ENCODE measurements at places on chromosomes 13 and 19.

GRCh38 chr19:1046836-1047695, 7.2 kb downstream of the ABCA7 start:
- peaks cover 10% of the 10 kb centered on the region for H3K4me1 ChIP-seq
- H3K27ac ChIP-seq: no peak overlapping the region
- H3K4me3 ChIP-seq: no peak overlapping the region
- H3K36me3 ChIP-seq: peaks cover 2% of the 10 kb centered on the region

GRCh38 chr13:48151363-48152161, 56.7 kb upstream of the MED4 start:
- H3K36me3 ChIP-seq: no peaks in the 10 kb centered on the region
- peak; percentile 53 for DNase-seq
- no peaks in the 10 kb centered on the region for H3K27me3 ChIP-seq
- no peaks in the 10 kb centered on the region for H3K4me1 ChIP-seq

- H3K27me3 ChIP-seq: no peaks in the 10 kb centered on the region
- H3K4me1 ChIP-seq: peaks cover 3% of the 10 kb centered on the region
- no peak overlapping the region for H3K27ac ChIP-seq
- no peak for DNase-seq
- no peak overlapping the region for H3K4me3 ChIP-seq
- no peaks in the 10 kb centered on the region for H3K36me3 ChIP-seq
These were observed 17.9 kb downstream of the RCBTB1 start for GRCh38 chr13:49567491-49567890.

DNA sequence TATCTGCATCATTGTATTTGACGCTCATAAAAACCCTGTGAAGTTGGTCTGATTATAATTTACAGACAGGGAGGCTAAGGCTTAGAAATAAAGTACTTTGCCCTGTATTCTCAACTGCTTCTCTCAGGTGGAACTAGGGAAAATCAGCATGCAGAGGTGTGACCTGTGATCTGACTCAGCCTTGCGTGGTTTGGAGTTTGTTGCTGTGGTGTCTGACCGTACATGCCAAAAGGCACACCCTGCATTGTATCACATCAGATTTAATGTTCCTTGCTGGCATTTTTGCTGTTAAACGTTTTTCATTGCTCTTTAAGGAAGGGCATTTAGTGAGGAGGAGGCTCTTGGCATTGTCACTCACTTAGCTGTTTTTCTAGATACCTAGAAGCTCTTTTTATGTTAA, 58.8 kb upstream of the C1QTNF9B start:
- H3K4me1 ChIP-seq: peaks cover 3% of the 10 kb centered on the region
- DNase-seq: peak; percentile 85
- peaks cover 2% of the 10 kb centered on the region for H3K27me3 ChIP-seq
- H3K36me3 ChIP-seq: no peaks in the 10 kb centered on the region
- no peak overlapping the region for H3K27ac ChIP-seq

DNA sequence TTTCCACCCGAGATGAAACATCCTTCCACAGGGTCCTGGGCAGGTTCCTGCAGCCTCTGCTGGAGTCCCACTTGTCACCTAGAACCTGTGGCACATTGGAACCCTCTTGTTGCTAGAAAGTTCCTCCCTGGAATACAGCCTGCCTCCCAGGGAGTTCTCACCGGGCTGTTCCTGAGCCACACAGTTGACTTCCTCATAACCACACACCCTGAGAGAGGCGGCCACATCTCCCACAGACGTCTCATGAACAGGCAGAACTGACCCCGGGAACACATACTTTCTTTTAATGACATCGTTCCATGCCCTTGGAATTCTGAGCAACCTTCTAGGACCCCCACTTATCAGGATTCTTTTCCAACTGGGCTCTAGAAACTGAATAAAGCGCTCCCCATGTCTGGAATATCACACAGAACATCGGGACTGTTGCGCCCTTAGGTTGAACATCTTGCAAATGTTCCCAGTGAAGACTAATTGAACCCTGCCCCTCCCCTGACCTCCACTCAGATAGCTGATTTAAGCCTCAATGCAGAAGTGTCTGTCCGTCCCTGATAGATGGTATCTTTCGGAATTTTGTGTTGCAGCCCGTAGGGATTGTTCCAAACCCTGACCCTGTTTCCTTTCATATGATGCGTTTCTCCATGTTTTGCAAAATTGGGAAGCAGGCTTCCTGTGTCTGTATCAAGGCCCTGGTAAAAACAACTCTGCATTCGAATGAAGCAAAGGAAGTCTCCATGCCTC, 91.1 kb downstream of the RAB20 start:
- peaks cover 3% of the 10 kb centered on the region for H3K4me1 ChIP-seq
- H3K27me3 ChIP-seq: no peaks in the 10 kb centered on the region
- DNase-seq: no peak
- H3K4me3 ChIP-seq: no peak overlapping the region
- peaks cover 12% of the 10 kb centered on the region for H3K36me3 ChIP-seq
- H3K27ac ChIP-seq: no peak overlapping the region

- no peaks in the 10 kb centered on the region for H3K27me3 ChIP-seq
- H3K36me3 ChIP-seq: no peaks in the 10 kb centered on the region
- no peak for DNase-seq
These were observed 164.6 kb downstream of the ABCC4 start for GRCh38 chr13:95136638-95137037.

- no peak overlapping the region for H3K27ac ChIP-seq
- no peaks in the 10 kb centered on the region for H3K4me1 ChIP-seq
- H3K27me3 ChIP-seq: no peaks in the 10 kb centered on the region
These were observed 2.3 kb downstream of the SPACA4 start for GRCh38 chr19:48608798-48609263.

GRCh38 chr19:30254158-30254557, 118.0 kb upstream of the ZNF536 start:
- H3K4me1 ChIP-seq: no peaks in the 10 kb centered on the region
- DNase-seq: no peak
- no peaks in the 10 kb centered on the region for H3K36me3 ChIP-seq

DNA sequence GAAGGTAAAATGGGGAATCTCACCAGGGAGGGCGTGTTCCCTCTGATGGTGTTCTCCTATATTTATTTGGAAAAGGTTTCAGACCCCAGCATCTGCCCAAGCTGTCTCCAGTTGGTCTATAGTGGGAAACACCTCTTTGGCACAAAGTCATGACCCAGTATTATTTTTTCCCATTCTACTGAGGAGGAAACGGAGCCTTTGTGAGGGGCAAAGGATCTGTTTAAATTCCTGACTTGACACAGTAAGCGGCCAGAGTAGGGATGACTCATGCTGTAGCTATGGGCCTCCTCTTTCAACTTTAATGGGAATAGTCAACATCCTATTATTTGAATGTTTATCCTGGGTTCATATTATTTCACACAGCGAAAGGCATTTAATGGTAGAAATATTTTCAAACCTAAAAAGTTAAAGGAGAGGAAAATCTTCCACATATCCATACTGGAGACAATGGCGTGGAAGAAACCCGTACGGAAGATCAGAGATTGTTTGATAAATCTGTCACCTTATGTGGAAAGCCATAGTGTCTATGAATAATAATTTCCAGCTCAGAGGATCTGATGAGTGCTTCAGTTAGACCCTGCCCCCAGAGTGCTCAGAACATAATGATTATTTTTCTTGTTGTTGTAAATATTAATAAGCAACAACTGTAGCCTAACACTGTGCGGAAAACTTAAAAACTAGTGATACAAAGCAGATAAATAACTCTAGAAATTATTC, 126.0 kb downstream of the FOXO1 start:
- peak; percentile 82 for DNase-seq
- H3K4me3 ChIP-seq: no peak overlapping the region
- no peak overlapping the region for H3K27ac ChIP-seq

GRCh38 chr19:48479686-48480085, 10.5 kb downstream of the CYTH2 start:
- peaks cover 7% of the 10 kb centered on the region for H3K36me3 ChIP-seq
- no peak overlapping the region for H3K4me3 ChIP-seq
- peaks cover 24% of the 10 kb centered on the region for H3K4me1 ChIP-seq
- H3K27me3 ChIP-seq: no peaks in the 10 kb centered on the region
- no peak overlapping the region for H3K27ac ChIP-seq

Measured in fibroblast of lung (primary cell).